Stimulated activated CD8-positive, alpha-beta memory T cell treated with anti-CD3 and anti-CD28 coated beads, Interleukin-4, amount 100 ng/mL, for 1 hour (primary cell): ENCODE measurements at places on chromosomes 5 and 9.

GRCh38 chr5:178496214-178496613 lies 94.0 kb downstream of the COL23A1 start:
- DNase-seq, result no peak

DNA sequence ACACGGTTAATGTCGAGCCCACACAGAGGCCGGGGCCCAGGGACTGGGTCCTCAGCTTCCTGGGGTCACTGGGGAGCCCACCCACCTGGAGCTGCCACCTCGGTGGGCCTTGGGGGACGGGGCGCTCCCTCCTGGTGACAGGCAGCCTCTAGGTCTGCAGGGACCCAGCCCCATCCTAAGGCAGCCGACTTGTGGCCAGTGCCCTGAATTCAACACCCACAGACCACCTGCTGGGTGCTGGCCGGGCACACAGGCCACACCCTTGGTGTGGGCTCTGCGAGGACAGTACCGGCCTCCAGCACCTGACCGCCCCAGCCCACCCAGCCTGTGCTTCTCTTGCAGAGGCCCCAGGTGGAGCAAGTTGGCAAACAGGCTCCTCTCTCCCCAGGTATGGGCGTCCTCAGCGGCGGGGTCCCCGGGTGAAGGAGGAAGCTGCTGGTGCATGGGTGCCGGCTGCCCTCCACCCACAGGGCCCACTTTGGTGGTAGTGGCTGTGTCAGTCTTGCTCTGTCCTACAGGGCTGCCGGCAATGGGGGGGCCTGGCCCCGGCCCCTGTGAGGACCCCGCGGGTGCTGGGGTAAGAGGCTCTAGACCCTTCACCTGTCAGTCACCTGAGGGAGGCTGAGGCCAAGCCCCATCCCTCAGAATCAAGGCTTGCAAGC lies 8.3 kb downstream of the ENTPD8 start:
- DNase-seq, result no peak

DNA sequence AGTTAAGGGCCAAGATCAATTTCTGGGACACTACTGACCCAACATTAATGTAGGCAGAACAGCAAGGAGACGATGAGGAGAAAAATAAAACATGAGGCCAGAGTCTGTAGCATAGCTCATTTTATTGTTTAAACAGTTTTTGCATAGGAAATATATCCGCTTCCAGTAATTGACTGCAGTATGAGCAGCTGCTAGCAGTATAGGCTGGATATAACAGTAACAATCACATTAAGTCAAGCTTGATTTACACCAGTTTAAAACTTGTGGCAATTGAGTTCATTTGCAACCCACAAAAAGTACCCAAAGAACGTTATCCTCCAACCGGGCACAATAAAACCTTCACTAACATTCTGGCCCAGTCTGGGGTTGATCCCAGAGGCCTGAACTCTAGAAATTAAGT lies 232.2 kb downstream of the NFIB start:
- no peak for DNase-seq

DNA sequence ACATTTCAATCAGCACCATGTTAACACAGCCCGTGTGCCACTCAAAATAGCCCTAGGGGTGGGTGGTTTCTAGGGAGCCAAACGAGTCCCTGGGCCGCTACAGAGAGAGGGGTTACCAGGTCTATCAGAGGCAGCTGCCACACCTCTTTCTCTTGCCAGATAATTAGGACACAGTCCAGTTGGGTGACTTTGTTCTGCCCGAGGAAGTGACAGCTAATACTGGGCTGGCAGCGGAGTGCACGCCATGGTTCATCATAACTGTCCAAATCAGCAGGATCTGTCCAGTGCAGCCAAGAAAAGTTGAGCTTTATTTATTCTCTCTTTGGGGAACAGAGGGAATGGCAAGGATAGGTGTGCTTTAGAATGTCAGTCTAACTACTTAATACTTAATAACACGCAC lies 583.8 kb downstream of the BRINP1 start:
- no peak for DNase-seq

- DNase-seq, result no peak
Measured at GRCh38 chr9:130053109-130053503, 600 bp upstream of the GPR107 start.

GRCh38 chr5:137516961-137517360 lies 17.8 kb upstream of the SPOCK1 start:
- DNase-seq, result no peak

DNA sequence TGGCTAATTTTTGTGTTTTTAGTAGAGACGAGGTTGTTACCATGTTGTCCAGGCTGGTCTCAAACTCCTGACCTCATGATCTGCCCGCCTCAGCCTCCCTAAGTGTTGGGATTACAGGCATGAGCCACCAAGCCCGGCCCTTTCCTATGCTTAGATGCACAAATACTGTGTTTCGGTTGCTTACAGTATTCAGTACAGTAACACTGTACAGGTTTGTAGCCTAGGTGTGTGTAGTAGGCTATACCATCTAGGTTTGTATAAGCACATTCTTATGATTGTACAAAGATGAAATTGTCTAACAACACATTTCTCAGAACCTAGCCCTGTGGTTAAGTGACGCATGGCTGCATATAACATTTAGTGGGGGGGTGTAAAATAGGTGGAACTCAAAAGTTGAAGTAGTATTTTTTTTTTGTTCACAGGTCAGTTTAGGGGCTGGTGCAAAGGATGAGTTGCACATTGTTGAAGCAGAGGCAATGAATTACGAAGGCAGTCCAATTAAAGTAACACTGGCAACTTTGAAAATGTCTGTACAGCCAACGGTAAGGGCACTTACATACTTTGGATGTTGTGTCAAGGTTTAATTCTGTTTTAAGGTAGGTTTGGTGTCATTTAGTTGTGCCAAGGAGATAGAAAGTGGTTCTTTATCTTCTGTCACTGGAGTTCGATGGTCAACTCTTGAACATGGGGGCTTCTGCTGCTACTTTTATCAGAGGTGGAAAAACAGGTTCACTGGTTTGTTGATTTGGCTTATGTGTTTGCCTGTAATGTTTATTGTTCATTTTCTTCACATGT lies 3.4 kb downstream of the NPM1 start:
- DNase-seq, result no peak
